ENCODE measurements at places on chromosomes 16 and 17. TPM values are rescaled to one million over a fixed set of nuclear protein-coding genes. Genes with fewer than 3 reads are reported as not detected.
A peak's percentile ranks its signal among the peaks of the same experiment; 100 is the strongest.

DNA sequence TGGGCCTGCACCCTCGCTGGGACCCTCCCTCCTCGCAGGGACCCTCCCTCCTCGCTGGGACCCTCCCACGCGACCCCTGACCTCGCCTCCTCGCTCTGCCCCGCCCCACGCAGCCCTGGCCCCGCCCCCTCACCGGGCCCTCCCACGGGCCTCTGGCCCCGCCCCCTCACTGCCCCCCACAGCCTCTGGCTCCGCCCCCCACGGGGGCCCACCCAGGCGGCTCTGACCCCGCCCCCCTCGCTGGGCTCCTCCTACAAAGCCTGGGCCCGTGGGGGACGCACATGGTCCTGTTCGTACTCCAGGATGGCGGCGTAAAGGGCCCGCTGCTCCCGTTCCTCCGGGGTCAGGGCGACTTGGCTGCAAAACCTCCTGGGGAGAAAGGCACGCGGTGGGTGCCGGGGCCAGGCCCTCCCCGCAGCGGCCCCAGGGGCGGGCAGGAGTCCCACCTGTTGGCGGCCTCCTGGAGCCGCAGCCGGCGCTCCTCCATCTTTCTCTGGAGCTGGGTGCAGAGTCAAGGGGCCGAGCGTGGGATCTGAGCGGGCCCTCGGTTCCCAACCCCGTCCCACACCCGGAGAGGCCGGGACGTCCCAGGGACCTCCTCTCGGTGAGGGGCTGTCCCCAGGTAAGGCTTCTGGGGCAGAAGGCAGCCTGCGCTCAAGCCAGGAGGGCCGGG, 9.0 kb downstream of the VPS9D1 start:
- peak overlapping the region; percentile 83 for H3K27ac ChIP-seq
- peak overlapping the region; percentile 99 for H3K4me3 ChIP-seq
- H3K27me3 ChIP-seq: no peaks in the 10 kb centered on the region
- H3K4me1 ChIP-seq: peaks cover 35% of the 10 kb centered on the region
- peak; percentile 73 for DNase-seq

- H3K4me1 ChIP-seq: no peaks in the 10 kb centered on the region
- H3K27me3 ChIP-seq: peaks cover under 1% of the 10 kb centered on the region
- no peak overlapping the region for H3K4me3 ChIP-seq
- H3K27ac ChIP-seq: no peak overlapping the region
These were observed 6.0 kb upstream of the TBX21 start for GRCh38 chr17:47726796-47727703.

DNA sequence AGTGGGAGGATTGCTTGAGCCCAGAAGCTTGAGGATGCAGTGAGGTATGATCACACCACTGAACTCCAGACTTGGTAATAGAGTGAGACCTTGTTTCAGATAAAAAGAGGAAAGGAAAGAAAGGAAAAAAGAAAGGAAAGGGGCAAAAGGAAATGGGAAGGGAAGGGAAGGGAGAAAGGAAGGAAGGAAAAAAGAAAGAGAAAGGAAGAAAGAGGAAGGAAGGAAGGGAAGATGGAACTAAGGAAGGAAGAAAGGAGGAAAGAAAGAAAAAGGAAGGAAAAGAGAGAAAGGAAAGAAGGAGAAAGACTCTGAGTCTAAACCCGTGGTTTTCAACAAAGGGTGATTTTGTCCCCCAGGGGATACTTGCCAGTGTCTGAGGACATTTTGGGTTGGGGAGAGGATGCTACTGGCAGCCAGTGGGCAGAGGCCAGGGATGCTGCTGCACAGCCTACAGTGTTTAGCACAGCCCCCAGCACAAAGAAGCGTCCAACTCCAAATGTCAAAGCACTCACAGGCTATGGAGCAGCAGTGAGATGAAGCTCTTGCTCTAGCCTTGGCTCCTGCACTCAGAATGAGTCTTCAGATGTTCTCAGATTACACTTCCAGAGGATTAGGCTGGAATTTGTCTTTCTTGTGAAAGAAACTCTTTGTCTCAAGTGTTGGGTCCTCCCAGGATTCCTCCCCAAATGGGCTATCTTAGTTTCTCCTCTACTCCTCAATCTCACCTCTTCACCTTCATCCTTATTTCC, 64.2 kb downstream of the BMERB1 start:
- H3K4me3 ChIP-seq: 0 out of 2 replicates have a peak overlapping the region, but pooled peaks have one; percentile 11
- no peak for DNase-seq
- H3K27ac ChIP-seq: peak overlapping the region; percentile 20
- H3K36me3 ChIP-seq: no peaks in the 10 kb centered on the region
- peaks cover 41% of the 10 kb centered on the region for H3K4me1 ChIP-seq

GRCh38 chr17:78112518-78113471, 15.8 kb downstream of the TMC6 start:
- peaks cover 4% of the 10 kb centered on the region for H3K4me1 ChIP-seq
- no peak overlapping the region for H3K4me3 ChIP-seq
- H3K27me3 ChIP-seq: no peaks in the 10 kb centered on the region
- peak; percentile 33 for DNase-seq
- no peaks in the 10 kb centered on the region for H3K36me3 ChIP-seq
- H3K27ac ChIP-seq: no peak overlapping the region

DNA sequence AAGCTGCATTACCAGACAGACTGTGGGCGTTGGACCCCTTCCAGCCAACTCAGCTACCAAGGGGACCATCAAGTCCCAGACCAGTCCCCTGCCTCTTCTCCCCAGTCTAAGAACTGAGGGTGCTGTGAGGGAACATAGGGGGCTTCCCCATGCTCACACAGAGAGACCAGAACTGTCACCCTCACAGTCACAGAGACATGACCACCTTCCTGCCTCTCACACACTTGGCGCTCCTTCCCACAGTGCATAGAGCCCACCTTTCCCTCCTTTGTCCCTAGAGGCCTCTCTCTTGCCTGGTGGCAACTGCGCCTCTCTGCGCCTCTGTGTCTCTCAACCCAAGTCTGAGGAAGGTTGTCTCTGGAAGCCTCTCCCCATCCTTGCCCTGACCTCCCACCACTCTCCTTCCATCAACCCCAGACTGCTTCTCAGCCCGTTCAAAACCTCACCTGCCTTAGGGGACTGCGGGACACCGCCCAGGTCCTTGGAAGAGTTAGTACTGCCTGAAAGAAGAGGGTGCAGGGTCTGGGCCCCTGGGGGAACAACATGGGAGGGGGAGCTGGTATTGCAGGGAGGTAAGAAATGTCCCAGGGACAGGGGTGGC, 6.1 kb upstream of the LHX1 start:
- no peak for DNase-seq
- no peaks in the 10 kb centered on the region for H3K36me3 ChIP-seq
- H3K27me3 ChIP-seq: no peaks in the 10 kb centered on the region
- no peak overlapping the region for H3K4me3 ChIP-seq

Gene INTS2
- total RNA-seq: 40.5 TPM

DNA sequence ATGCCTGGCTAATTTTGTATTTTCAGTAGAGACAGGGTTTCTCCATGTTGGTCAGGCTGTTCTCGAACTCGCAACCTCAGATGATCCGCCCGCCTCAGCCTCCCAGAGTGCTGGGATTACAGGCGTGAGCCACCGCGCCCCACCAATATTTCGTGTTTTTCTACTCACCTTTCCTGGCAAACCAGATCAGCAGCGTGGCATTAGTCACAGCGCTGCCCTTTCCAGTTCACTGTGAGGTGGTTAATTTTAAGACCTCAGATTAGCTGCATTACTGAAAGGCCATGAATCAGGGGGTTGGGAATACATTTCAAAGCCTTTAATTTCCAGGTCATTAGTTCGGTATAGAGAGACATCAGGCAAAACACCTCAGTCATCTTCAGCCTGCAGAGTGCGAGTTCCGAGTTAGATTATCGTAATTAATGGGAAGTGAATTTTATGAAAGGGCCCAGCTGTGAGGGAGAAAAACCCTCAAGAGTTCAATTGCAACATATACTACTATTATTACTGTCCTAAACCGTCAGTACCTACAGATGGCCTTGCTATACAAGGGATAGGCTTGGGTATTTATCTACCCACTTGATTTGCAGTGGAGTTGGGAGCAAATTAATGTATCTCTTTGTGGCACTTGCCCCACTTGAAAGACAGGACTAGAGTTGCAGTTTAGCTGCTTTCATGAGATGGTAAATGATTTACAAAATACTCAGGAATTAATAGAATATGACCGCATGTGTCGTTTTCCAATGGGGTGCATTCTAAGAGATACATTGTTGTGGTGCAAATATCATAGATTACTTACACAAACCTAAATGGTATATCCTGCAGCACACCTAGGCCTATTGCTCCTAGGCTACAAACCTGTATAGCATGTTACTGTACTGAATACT, 2.1 kb upstream of the USP32 start:
- peaks cover 32% of the 10 kb centered on the region for H3K4me1 ChIP-seq
- no peaks in the 10 kb centered on the region for H3K36me3 ChIP-seq
- H3K4me3 ChIP-seq: no peak overlapping the region
- no peak overlapping the region for H3K27ac ChIP-seq

Gene KLHL10
- not detected for total RNA-seq

DNA sequence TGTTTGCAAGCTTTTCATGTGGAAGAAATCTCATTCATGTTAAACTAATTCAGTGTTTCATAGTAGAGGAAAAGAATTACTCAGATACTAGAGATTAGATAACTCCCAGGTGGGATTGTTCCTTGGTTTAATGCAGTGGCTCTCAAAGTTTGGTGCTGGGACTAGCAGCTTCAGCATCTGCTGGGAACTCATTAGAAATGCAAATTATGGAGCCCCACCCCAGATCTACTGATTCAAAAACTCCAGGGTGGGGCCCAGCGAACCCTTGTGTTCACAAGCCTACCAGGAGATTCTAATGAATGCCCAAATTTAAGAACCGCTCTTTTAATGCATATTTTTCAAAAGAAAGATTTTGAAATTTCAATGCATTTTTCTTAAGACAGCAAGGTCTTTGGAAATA, 253.4 kb upstream of the CNTNAP4 start:
- no peak overlapping the region for H3K4me3 ChIP-seq
- H3K27me3 ChIP-seq: no peaks in the 10 kb centered on the region
- no peak overlapping the region for H3K27ac ChIP-seq
- no peaks in the 10 kb centered on the region for H3K4me1 ChIP-seq
- no peaks in the 10 kb centered on the region for H3K36me3 ChIP-seq

DNA sequence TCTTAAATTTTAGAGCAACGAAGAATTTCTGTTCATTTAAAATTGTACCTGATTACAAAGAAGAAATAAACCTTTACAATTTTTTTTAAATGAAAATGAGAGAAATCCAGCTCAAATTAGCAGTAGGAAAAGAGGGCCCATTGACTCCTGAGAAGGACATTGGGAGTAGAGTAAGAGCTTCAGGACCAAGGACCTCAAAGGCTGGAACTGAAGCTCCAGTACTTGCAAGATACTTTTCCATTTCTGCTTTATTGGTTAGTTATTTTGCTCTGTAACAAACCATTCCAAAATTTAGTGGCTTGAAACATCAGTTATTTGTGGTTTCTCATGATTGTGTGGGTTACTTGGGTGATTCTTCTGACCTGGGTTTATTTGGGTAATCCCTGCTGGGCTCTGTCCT, 165.9 kb downstream of the PRKCB start:
- H3K27me3 ChIP-seq: peaks cover 32% of the 10 kb centered on the region
- H3K4me3 ChIP-seq: no peak overlapping the region
- no peak overlapping the region for H3K27ac ChIP-seq
- no peak for DNase-seq
- H3K4me1 ChIP-seq: no peaks in the 10 kb centered on the region

GRCh38 chr17:63950940-63951907, 19.1 kb upstream of the CD79B start:
- H3K4me3 ChIP-seq: no peak overlapping the region
- no peaks in the 10 kb centered on the region for H3K4me1 ChIP-seq
- DNase-seq: peak; percentile 58
- no peak overlapping the region for H3K27ac ChIP-seq
- no peaks in the 10 kb centered on the region for H3K36me3 ChIP-seq

DNA sequence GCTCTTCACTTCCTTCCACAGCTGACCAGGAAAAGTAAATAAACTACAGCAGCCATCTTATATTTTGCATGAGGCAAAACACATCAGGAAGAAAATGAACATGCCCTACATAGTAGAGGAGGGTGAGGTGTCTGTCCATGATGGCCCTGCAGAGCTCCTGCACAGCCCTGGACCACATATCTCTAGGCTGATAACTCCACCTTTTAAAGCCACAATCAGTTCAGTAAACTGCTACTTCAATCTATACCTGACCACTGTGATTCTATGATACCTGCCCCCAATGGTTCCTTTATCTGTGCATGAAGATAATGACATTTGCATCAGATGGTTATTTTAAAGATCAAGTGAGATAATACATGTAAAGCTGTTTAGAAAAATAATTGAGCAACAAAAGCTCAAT, 82.2 kb downstream of the HELZ start:
- H3K27me3 ChIP-seq: no peaks in the 10 kb centered on the region
- H3K36me3 ChIP-seq: peaks cover 4% of the 10 kb centered on the region
- no peak for DNase-seq
- H3K4me1 ChIP-seq: no peaks in the 10 kb centered on the region

GRCh38 chr16:4450931-4451519, 23.4 kb downstream of the NMRAL1 start:
- H3K4me3 ChIP-seq: no peak overlapping the region
- no peaks in the 10 kb centered on the region for H3K4me1 ChIP-seq
- no peak for DNase-seq
- H3K27ac ChIP-seq: no peak overlapping the region

- no peaks in the 10 kb centered on the region for H3K36me3 ChIP-seq
- H3K4me3 ChIP-seq: no peak overlapping the region
- no peak overlapping the region for H3K27ac ChIP-seq
- DNase-seq: no peak
- no peaks in the 10 kb centered on the region for H3K27me3 ChIP-seq
These were observed 45.7 kb downstream of the MYO1D start for GRCh38 chr17:32831223-32831622.

DNA sequence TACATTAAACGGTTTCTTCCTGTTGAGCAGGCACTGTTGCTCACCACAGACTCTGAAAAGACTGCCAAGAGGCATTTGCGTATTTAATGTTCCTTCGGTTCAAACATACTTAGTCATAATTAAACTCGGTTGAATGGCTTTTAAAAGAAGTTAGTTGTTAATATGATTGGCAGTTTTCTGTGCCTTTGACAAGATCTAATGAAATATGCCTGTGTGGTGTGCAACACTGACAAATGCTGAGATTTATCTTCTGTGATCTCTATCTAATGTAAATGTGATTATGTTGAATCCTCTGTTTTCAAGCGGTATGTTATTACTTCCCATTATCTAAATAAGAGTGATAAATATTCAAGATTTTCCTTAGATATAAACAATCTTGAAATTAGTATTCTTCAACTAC, 1046.6 kb downstream of the CDH8 start:
- H3K27me3 ChIP-seq: no peaks in the 10 kb centered on the region
- H3K36me3 ChIP-seq: no peaks in the 10 kb centered on the region

DNA sequence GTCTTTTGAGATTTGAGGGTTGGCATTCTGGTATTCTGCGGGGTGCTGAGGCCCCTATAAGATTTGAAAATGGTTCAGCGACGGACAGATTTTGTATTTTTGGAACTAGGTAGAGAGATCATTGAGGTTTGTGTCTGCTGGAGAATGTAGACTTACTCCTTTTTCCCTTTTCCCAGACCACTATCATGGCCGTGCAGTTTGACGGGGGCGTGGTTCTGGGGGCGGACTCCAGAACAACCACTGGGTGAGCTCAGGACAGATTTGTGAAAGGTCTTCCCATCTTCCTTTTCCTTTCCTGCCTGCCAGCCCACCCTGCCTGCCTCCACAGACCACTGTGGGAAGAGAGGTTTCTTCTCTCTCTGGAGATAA, 572 bp downstream of the PSMB6 start:
- H3K27ac ChIP-seq: peak overlapping the region; percentile 84
- DNase-seq: no peak
- peaks cover 8% of the 10 kb centered on the region for H3K36me3 ChIP-seq
- H3K4me1 ChIP-seq: peaks cover 6% of the 10 kb centered on the region

Gene SGSM2
- 68.1 TPM for total RNA-seq

Data from HCT116 (cell line).